Ovary (tissue), 10 donors: ENCODE measurements at places on chromosomes 12 and 14.

GRCh38 chr14:104339829-104340228 is 201.4 kb downstream of the KIF26A start:
- no peak for DNase-seq

GRCh38 chr14:61047021-61047420 is 66.0 kb downstream of the SLC38A6 start:
- DNase-seq = no peak

GRCh38 chr12:49823350-49823749 is 4.9 kb downstream of the NCKAP5L start:
- no peak for DNase-seq

GRCh38 chr12:66329941-66330340 is 27.6 kb downstream of the HELB start:
- DNase-seq = no peak

- DNase-seq = no peak
Measured at GRCh38 chr12:6632026-6632983, 3.5 kb downstream of the LPAR5 start.

- DNase-seq = no peak
Measured at GRCh38 chr14:32825058-32825457, 113.6 kb upstream of the NPAS3 start.

- DNase-seq = no peak
Measured at GRCh38 chr14:22735096-22735495, 31.4 kb upstream of the OXA1L start.

- DNase-seq = no peak
Measured at GRCh38 chr14:91242635-91243034, 1.9 kb downstream of the GPR68 start.

DNA sequence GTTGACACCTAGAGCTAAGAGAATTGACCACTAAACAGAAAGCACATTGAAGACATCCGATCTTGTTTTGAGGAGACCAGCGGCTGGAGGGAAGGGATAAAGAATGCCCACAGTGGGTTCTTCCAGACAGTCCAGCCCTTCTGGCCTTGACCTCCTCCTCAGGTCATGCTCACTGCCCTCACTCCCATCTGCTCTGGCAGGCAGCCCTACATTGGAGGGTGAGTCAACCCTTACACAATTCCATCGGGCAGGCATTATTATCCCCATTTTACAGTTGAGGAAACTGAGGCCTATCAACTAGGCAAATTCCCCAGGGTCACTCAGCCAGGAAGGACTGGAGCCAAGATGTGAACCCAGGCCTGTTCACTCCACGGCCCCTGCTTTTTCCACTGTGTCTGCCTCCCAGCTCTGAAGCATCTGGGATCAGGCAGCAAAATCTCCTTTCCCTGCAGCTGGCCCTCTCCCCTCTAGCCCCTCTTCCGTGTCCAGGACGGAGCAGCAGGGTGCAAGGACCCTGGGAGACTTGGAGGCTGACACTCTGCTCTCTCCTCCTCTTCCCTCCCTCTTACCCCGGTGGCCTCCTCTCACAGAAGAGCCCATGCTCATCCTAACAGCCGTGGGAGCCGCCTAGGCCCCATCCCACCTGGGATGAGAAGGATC is 5.3 kb downstream of the SCNN1A start:
- no peak for DNase-seq

DNA sequence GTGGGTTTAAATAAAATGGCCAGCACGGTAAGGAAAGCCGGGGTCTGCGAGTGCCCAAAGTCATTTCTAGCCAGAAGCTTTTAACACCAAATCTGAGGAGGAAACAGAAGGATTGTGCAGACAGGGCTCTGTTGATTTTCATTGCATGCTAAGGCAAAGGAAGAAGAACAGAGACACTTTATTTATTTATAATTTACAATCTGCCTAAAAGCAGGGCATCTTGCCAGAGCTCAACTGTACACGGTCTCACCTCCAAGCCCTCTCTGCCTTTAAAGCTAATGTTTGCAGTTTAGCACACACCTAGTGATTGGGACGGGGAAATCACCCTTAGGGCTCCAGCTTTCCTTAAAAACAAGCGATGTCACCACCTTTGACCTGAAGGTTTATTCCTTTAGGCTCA is 4.0 kb downstream of the KCNA5 start:
- DNase-seq = no peak

- no peak for DNase-seq
Measured at GRCh38 chr14:101125719-101126651, 222.5 kb upstream of the RTL1 start.

GRCh38 chr12:55716582-55716957 is 724 bp downstream of the BLOC1S1 start:
- no peak for DNase-seq

GRCh38 chr12:130563323-130563722 is 152.8 kb downstream of the RIMBP2 start:
- no peak for DNase-seq

- no peak for DNase-seq
Measured at GRCh38 chr14:31895646-31896045, 181.5 kb upstream of the ARHGAP5 start.
